ENCODE measurements at places on chromosomes 6 and 20.

DNA sequence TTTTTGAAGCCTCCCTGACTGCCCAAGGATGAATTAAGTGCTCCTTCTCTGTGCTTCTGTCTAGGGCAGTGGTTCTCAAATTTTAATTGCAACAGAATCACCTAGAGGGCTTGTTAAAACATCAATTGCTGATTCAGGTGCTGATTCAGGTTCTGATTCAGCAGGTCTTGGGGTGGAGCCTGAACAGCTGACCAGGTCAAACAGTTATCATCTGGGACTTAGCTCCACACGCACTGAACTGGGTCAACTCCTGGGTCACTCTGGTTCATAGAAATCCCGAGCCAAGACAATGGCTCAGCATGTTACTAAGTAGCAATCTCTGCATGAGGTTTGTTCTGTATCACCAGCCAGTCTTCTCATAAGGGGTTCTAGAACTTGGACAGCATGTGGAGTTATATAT lies 192.3 kb downstream of the GJA1 start:
- no peak for DNase-seq

DNA sequence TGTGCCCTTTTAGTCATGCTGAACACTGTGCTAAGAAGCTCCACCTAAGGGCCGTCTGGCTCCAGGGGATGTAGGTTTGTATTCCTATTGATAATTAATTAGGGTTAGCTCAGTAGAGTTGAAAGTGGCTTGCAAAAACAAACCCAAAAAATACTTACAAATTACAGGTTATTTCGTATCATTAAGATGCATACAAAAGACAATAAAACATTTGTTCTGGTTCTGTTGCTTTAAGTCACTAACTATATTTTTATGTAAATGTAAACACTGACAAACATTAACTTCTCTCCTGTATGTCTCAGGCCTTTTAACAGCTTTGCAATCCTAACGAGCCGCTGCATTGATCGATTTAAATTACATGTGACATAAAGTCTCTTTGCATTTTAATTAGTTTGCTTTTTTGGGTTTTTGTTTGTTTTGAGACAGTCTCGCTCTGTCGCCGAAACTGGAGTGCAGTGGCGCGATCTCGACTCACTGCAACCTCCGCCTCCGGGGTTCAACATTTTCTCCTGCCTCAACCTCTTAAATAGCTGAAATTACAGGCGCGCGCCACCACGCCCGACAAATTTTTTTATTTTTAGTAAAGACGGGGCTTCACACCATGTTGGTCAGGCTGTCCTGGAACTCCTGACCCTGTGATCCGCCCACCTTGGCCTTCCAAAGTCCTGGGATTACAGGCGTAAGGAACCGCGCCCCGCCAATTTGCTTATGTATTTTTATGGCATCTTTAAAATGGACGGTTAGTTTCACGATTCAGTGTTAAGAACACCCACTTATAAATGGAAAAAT lies 110.9 kb downstream of the HFE start:
- peak; percentile 70 for DNase-seq

DNA sequence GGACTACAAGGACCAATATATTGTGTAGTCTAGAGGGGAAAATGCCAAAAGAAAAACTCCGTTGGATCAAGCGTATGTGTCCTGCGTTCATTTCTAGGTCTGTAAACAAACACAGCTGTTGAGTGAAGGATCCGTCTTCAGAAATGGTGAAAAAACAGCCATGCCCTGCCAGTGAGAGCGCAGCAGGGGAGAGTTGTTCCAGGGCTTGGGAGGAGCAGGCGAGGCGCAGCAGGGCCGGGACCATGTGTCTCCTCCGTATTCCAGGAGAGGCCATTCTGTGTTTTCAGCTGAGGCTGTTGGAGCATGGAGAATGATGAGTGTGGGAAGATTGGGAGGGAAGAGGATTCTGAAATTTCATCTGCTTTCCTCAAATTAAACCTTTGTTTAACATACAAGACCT lies 38.0 kb downstream of the BMP6 start:
- DNase-seq, result no peak

GRCh38 chr6:101397199-101397598 lies 3.7 kb downstream of the GRIK2 start:
- no peak for DNase-seq

All from activated CD4-positive, alpha-beta T cell treated with anti-CD3 and anti-CD28 coated beads, Interleukin-2, Interleukin-4, amounts not matched to agents 100 ng/mL and 50 ng/mL, durations not matched to agents 16 hours and 8 hours (primary cell).